ENCODE measurements at places on chromosomes 3 and 15. TPM values are rescaled to one million over a fixed set of nuclear protein-coding genes. Genes with fewer than 3 reads are reported as not detected.
A peak's percentile ranks its signal among the peaks of the same experiment; 100 is the strongest.

GRCh38 chr3:65714134-65714533 is 324.6 kb downstream of the MAGI1 start:
- H3K4me3 ChIP-seq, result no peak overlapping the region
- no peaks in the 10 kb centered on the region for H3K27me3 ChIP-seq
- peaks cover 2% of the 10 kb centered on the region for H3K4me1 ChIP-seq
- DNase-seq, result peak; percentile 21
- H3K27ac ChIP-seq, result no peak overlapping the region

- no peaks in the 10 kb centered on the region for H3K36me3 ChIP-seq
- no peaks in the 10 kb centered on the region for H3K4me1 ChIP-seq
- no peak overlapping the region for H3K4me3 ChIP-seq
- no peaks in the 10 kb centered on the region for H3K27me3 ChIP-seq
Measured at GRCh38 chr3:114428044-114428595, 134.3 kb downstream of the TIGIT start.

DNA sequence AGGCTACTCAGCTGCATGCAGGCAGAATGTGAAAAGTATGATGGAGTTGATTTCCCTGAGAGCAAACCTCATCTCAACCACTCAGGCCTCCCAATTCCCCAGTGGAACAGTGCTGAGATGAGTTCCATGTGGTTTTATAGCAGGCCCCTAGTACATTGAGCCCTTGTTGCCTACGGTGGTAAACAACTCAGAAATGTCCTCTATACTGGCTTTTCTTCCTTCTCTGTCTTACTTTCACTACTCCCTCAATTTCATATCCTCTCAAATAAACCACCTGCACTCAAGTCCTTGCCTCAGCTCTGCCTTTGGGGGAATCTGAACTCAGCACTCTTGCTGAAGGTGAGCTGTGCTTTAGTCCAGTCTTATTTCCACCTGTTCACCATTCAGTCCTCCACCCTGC is 399.9 kb downstream of the PDCD6IP start:
- H3K27ac ChIP-seq, result no peak overlapping the region
- no peak overlapping the region for H3K4me3 ChIP-seq
- no peaks in the 10 kb centered on the region for H3K36me3 ChIP-seq
- no peak for DNase-seq

DNA sequence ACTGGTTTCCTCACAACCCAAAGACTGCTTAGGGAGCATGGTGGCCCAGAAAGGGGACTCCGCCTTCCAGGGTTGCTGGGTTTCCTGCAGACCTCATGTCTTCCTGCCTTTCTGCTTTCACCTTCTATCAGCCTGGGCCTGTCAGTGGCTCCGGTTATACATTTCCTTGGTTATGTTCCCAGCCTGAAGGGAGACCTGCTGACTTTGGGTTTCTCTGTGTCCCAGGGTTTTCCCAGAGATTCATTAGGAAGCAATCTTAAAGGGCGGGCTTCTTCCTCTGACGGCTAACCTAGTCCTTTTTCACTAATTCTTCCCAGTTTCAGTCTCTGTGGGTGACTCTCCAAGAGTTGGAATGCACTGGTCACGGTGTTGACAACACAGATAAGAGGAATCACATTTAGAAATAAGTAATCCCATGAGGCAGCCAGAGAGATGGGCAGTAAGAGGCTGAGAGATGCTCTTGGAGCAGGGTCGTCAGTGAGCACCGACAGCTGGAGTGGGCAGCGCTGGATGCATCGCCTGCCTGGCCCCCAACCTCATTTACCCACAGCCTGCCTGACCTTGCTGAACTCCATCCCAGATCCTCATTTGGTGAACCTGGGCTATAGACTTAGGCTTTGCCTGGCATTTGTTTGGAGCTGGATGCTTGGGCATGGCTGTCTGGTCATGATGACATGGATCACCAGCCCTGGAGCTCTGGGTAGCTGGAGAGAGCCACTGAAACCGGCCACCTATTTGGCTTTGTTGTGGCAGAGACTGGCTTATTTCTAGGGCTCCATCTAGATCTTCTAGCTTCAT is 10.0 kb upstream of the EHD4 start:
- H3K36me3 ChIP-seq, result no peaks in the 10 kb centered on the region
- no peak overlapping the region for H3K27ac ChIP-seq
- DNase-seq, result no peak
- H3K4me1 ChIP-seq, result no peaks in the 10 kb centered on the region
- H3K4me3 ChIP-seq, result no peak overlapping the region
- H3K27me3 ChIP-seq, result peaks cover 6% of the 10 kb centered on the region

GRCh38 chr15:62617741-62618140 is 424.8 kb upstream of the TPM1 start:
- H3K4me1 ChIP-seq, result peaks cover 8% of the 10 kb centered on the region
- H3K4me3 ChIP-seq, result no peak overlapping the region
- no peak for DNase-seq
- H3K36me3 ChIP-seq, result no peaks in the 10 kb centered on the region
- H3K27ac ChIP-seq, result peak overlapping the region; percentile 37

GRCh38 chr3:24539699-24540098 is 45.0 kb upstream of the THRB start:
- no peaks in the 10 kb centered on the region for H3K36me3 ChIP-seq
- H3K4me3 ChIP-seq, result no peak overlapping the region

GRCh38 chr15:27241943-27242342 is 271.0 kb downstream of the GABRG3 start:
- no peaks in the 10 kb centered on the region for H3K4me1 ChIP-seq
- no peak overlapping the region for H3K27ac ChIP-seq
- no peaks in the 10 kb centered on the region for H3K36me3 ChIP-seq
- peak; percentile 17 for DNase-seq
- H3K4me3 ChIP-seq, result no peak overlapping the region

DNA sequence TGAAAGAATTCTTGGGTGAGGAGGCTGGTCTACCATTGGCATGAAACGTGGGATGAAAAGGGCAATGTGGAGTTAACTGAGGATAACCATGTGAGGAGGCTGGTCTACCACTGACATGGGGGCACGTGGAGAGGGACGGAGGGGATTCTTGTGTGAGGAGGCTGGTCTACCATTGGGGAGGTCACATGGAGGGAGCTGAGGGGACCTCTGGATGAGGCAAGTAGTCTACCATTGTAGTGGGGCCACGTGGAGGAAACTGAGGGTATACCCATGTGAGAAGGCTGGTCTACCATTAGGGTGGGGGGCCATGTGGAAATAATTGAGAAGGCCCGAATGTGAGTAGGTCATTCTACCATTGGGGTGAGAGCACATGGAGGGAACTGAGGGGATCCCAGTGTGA is 154.1 kb downstream of the FBLN2 start:
- DNase-seq, result no peak
- H3K27ac ChIP-seq, result no peak overlapping the region
- H3K4me3 ChIP-seq, result no peak overlapping the region
- H3K36me3 ChIP-seq, result no peaks in the 10 kb centered on the region
- no peaks in the 10 kb centered on the region for H3K27me3 ChIP-seq

DNA sequence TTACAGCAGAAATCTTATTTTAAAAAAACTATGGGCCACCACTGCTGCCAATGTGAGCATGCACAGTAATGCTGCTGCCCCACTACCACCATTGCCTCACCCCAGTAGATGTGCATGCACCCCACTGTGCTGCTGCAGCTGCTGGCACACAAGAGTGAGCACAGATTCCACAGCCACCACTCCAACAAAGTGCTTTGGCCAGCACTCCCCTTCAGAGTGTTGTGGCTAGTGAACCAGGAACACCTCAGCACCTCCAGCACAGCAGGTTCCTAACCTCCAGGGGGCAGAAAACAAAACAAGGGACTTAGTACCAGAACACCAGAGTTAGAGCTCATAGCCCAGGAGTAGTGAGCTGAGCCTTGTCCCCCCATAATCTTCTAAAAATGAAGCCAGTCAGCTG is 629.6 kb downstream of the PYDC2 start:
- no peak for DNase-seq
- H3K4me1 ChIP-seq, result no peaks in the 10 kb centered on the region
- H3K27me3 ChIP-seq, result no peaks in the 10 kb centered on the region
- no peak overlapping the region for H3K4me3 ChIP-seq
- H3K36me3 ChIP-seq, result no peaks in the 10 kb centered on the region

GRCh38 chr3:47283193-47283537 is 421 bp downstream of the KLHL18 start:
- H3K36me3 ChIP-seq, result peaks cover 2% of the 10 kb centered on the region
- peak overlapping the region; percentile 99 for H3K27ac ChIP-seq
- peak overlapping the region; percentile 58 for H3K4me3 ChIP-seq

ADAMTS17 gene
- total RNA-seq, result 0.17 TPM

NRROS gene
- total RNA-seq, result under 0.01 TPM

SUCNR1 gene
- total RNA-seq, result under 0.01 TPM

CORO2B gene
- 15.7 TPM for total RNA-seq

STRIT1 gene
- total RNA-seq, result not detected

NR1I2 gene
- total RNA-seq, result under 0.01 TPM
